ENCODE measurements at places on chromosomes 13 and 19.

DNA sequence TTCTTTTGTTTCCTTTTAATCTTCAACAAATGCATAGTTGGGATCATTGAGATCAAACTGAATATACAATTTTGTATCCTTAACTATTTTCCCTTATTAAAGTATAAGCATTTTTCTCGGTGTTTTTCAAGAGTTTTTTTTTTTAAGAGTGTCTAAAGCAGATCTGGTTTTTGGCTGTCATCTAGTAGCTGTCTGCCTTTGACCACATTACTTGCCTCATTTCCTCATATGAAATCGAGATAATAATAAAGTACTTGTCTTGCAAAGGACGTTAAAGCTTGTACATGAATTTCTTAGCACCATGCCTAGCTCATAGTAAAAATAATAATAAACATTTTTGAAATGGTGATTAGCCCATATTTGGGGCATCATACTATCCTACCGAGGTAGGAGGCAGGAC is 121.2 kb downstream of the PDS5B start:
- DNase-seq = no peak

- peak; percentile 35 for DNase-seq
These were observed 193.6 kb downstream of the RAP2A start for GRCh38 chr13:97627566-97627965.

DNA sequence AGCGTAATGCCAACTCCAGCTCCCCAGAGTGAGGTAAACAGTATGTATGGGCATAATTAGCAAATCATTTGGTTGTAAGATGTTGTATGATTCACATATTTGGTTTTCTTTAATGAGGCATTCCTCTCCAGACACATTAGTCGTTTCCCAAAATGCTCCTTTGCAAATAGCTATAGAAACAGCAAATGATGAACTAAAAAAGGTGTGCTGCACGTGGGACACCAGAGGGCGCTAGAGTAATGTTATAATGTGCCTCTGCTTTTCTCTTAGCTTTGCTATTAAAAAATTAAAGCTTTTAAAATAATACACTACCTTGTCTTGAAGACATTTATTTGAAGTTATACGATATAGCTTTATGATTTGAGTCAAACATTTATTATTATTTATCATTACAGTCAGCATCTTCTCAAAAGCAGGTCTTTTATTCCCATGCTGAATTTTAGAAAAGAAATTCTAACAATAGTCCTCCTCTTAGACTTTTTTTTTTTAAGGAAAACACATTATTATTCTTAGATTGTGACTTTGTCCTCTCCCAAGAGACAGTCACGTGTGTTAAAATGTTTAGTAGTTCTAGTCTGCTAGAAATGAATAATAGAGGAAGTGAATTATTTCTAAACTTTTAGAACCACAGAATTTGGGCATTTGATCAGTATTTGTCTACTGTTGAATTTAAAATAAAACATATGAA is 121.6 kb upstream of the FRY start:
- DNase-seq = no peak

GRCh38 chr19:11767633-11768133 is 883 bp downstream of the ZNF441 start:
- DNase-seq = peak; percentile 40

GRCh38 chr13:23599083-23599925 is 29.1 kb downstream of the TNFRSF19 start:
- DNase-seq = peak; percentile 69

DNA sequence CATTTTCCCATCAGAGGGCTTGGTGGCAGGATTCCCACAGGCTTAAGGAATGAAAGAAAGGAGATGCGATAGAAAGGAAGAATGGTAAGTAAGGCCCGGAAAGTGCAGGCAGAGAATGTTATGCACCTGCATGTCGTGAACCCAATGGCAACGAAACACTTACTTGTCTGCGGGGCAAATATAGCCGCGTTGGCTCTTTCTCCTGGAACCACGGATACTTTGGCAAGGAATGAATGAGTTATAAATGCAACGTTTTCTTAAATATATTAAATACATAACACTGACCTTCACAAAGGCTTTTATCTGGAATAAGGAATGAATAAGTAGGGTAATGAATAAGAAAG is 192.1 kb downstream of the KATNAL1 start:
- DNase-seq = no peak

DNA sequence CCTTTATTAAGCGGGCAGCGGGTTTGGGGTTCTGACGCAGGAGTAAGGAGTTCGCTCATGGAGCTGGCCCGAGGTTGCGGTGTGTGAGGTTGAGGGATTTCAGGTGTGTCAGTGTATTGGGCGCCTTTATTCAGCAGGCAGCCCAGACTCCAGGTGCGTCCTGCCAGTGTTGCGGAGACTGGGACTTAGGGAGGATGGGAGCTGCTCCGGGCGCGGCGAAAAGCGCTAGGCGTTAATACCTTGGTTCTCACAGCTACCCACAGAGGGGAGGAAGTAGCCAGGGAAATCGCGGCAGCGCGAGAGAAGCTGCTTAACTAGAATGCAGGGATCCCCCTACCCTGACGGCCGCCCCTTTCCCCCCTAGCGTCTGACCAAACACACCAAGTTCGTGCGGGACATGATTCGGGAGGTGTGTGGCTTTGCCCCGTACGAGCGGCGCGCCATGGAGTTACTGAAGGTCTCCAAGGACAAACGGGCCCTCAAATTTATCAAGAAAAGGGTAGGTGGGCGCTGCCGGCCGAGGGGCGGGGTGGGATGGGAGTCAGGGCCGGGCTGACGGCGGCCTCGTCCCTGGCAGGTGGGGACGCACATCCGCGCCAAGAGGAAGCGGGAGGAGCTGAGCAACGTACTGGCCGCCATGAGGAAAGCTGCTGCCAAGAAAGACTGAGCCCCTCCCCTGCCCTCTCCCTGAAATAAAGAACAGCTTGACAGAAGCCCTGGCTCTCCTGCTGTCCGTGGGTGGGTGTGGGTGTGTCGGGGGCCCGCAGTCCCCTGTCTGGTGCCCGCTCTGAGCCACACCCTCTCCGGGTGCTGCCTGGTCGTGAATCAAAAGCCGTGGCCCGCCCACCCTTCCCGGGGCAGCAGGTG is 1.1 kb downstream of the RPL36 start:
- DNase-seq = peak; percentile 42

DNA sequence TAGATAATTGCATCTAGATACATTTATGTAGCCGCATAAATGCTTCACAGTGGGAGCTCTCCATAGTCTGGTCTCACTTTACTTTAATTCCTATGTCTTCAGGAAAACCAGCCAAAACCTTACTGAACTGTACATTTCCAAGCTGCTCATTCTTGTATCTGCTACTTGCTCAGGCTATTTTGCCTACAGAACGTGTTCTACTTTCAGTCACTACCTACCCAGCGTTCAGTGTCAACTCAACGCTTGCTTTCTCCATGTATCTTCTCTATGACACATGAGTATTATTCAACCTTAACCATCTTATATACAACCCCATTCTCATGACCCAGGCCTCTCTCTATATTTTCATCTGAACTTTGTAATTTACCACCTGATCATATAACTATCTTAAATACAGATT is 101.9 kb downstream of the KLF12 start:
- DNase-seq = no peak

DNA sequence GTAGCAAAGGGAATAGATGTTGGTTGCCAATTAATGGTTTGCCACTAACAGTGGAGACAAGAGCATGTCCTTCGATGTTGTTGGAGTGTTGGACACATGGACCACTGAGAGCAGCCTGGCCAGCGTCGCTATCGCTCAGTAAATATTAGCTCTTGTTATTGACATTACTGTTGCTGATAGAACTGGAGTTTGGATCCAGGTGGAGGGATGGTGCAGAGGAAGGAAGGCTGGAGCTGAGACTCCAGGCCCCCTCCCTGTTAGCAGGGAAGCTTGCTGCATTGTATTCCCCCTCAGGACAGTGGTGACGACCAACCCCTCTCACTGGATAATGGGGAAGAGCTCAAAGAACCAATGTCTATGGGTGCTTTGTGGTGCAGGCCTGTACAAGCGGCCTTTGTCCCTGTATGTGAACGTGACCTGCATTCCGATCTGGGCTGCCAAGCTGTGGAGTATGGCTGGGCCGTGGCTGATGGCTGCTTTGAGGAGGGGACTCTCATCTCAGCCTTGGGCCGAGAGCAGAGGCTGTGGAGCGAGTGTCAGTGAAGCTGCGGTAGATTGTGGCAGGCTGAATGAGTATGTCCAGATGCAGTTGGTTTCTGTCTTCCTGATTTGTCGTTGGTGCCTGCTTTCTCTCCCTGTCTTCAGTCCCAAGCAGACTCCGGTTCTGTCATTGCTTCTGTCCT is 7.0 kb downstream of the CLASRP start:
- DNase-seq = no peak

GRCh38 chr19:48656840-48657474 is 11.0 kb upstream of the CA11 start:
- no peak for DNase-seq

DNA sequence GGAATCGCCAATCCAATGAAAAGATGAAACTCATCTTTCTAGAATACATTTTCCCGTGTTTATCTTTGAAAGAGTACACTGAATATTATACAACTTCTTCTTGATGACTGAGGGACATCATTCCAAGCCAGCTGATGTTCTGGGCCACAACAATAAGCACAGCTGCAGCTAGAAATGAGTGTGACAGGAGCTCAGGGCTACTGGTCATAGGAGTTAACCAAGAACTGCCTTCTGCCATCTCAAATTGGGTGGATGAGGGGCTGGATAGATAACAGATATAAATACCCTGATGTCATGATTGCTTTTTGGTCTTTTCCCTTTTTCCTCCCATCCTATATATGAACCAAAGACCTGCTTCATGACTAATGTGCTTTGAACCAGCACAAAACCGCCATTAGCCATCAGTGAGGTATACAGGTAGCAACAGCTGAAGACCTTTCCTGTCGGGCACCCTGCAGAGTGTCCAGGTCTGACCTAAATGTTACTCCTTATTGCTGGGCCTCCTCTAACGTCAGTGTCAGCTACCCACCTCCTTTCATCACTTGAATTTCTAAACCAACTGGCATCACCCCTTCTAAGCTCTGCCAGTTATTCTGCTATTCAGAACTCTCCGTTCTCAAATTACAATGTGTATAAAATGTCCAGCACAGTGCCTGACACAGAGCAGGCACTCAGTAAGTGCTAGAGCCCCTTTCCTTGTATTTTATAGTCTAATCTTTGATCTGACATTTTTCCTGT is 178.2 kb downstream of the ENOX1 start:
- no peak for DNase-seq

GRCh38 chr19:30679153-30679702 is 307.0 kb downstream of the ZNF536 start:
- DNase-seq = no peak

- peak; percentile 51 for DNase-seq
These were observed 654 bp downstream of the STAP2 start for GRCh38 chr19:4337906-4338440.

Measured in ELF-1 (cell line).